Activated naive CD8-positive, alpha-beta T cell treated with anti-CD3 and anti-CD28 coated beads for 36 hours (primary cell): ENCODE measurements at places on chromosomes 7 and 10.

DNA sequence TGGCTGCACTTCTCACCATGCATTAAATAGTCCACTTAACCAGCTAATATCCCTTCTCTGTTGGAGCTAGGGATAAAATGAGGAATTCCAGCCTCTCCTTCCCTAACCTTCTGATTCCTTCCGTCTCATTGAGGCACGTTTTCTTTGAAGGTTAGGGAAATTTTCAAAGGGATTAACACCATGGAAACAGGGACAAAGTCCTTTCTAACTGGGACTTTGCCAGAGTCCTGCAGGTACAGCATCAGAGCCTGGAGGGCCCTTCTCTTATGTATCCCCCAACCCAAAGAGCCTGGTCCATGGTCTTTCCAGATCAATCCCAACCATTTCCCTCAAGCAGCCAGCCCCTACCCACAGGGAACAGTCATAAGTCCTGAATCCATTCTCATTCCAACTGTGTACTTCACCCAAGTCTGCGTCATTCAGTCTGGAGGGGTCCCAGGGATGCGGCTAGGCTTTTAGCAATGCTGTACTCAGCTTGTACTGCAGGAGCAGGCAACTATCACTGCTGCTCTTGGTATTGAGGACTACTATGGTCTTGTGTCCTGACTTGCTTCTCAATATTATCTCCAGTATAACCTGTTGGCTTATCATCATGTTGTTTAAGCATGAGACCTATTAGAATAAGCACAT, 34.6 kb upstream of the CROT start:
- H3K27me3 ChIP-seq = peaks cover 4% of the 10 kb centered on the region
- H3K36me3 ChIP-seq = no peaks in the 10 kb centered on the region
- no peak overlapping the region for H3K27ac ChIP-seq
- no peak overlapping the region for H3K4me3 ChIP-seq

DNA sequence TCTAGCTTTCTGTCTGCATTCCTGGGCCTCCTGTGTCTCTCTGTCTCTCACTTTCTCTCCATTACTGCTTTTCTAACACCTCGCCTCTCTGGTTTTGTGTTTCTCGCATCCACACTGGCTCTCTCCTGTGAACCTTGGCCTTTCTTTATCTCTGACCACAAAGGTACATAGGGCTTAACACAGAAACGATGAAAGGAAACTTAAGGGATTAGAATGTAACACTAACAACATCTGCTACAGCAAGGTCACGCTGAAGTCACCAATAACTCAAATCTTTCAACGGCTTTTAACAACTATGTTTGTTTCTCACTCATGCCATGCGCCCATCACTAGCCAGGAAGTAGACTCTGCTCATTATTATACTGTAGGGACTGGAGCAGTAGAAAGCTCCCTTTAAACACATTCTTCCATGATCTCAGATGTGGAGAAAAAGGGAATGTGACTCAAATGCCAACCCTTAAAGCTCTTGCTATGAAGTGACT, 9.3 kb upstream of the OR6V1 start:
- H3K27ac ChIP-seq = no peak overlapping the region
- H3K36me3 ChIP-seq = no peaks in the 10 kb centered on the region
- H3K4me1 ChIP-seq = no peaks in the 10 kb centered on the region

GRCh38 chr10:106652279-106652678, 512.2 kb downstream of the SORCS1 start:
- no peaks in the 10 kb centered on the region for H3K36me3 ChIP-seq
- H3K27me3 ChIP-seq = peaks cover 11% of the 10 kb centered on the region
- H3K27ac ChIP-seq = no peak overlapping the region

DNA sequence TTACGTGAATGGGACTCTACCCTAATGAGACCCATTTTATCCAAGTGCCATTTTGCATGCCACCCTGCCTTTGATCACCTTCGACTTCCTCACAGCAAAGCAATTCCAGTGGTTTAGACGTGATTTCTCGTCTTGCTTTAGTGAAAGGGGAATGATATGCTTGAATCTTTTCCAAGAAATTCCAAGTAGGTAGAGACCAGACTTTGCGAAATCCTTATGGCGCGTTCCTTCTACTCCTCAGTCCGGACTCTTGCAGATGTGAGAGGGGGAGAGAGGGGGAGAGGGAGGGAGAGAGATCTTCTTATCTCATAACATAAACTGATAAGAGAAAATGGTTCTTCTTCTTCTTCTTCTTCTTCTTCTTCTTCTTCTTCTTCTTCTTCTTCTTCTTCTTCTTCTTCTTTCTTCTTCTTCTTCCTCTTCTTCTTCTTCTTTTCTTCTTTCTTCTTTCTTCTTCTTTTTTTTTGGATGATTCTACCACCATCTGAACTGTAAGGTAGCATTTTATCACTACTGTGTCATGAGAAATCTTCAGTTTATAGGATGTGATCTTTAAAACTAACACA, 883 bp downstream of the SPAG6 start:
- peaks cover 76% of the 10 kb centered on the region for H3K27me3 ChIP-seq
- H3K4me3 ChIP-seq = no peak overlapping the region
- H3K4me1 ChIP-seq = peaks cover 11% of the 10 kb centered on the region
- no peak for DNase-seq
- peaks cover 7% of the 10 kb centered on the region for H3K36me3 ChIP-seq

DNA sequence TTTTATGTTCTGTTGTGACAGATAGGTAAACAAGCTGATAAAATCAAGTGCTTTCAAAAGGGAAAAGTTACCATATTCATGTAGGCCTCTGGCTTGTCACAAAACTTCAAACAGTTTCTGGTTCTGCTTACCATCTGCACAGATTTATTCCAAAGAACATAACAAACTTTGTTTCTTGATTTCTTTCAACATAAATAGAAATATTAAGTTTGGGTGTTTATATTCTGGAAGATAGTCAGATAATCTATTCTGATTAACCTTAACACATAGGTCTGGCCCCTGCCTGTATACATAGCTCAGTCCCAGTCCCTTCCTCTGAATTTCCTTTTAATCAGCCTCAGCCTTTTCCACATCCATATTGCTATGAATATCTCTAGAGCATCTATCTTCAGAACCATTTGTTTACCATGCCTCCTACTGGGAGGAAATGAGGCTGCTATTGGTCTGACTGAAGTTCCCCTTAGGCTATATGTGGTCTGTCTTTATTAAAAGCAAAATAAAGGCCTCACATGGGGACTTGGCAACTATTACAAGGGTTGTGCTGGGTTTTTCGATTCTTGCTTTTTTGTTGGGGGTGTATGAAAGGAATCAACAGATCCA, 319.0 kb downstream of the HPSE2 start:
- no peaks in the 10 kb centered on the region for H3K4me1 ChIP-seq
- DNase-seq = no peak
- no peaks in the 10 kb centered on the region for H3K27me3 ChIP-seq
- H3K36me3 ChIP-seq = no peaks in the 10 kb centered on the region
- H3K27ac ChIP-seq = no peak overlapping the region

DNA sequence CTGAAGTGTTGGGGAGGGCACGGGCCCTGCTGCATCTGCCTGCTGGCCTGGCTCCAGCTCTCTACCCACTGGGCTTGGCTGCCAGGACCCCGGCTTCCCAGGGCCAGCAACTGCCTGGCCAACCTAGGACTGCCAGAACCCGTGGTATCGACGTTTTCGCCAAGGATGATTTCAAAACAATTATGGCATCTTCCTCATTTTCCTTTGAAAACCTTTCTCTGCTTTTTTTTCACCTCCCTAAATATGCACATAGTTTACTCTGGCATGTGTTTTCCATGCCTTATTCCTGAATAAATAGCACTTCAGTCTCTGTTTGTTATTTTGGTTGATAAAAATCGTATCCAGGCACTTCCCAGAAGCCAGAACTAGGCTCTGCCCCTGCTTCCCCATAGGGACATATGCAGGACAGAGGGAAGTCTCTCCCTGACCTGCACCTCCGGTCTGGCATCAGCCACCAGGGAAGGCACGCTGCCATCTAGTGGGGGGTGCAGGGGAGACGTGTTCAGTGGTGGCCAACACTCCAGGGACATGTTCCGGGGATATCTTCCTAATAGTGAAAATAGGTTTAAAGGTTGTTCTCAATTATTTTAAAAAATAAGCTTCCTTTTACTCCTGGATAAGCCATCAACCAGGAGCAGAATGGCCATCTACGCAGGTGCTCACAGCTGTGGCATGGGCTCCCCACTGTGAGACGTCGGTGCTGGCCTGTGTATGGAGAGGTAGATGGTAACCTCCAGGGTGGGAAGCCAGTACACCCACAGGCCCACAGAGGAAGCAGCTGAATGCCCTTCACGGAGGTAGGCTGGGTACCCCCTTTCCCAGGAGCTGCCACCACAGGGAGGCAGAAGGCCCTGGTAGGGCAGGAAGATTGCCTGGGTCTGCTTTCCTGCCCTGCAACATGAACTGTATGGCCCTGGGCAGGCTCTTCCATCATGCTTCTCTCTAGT, 30.7 kb upstream of the ANTXRL start:
- H3K4me1 ChIP-seq = peaks cover 16% of the 10 kb centered on the region
- H3K4me3 ChIP-seq = no peak overlapping the region
- peak overlapping the region; percentile 35 for H3K27ac ChIP-seq
- H3K27me3 ChIP-seq = no peaks in the 10 kb centered on the region
- H3K36me3 ChIP-seq = peaks cover 7% of the 10 kb centered on the region
- peak; percentile 53 for DNase-seq

GRCh38 chr7:30561389-30561788, 33.3 kb upstream of the GARS1 start:
- peaks cover 5% of the 10 kb centered on the region for H3K36me3 ChIP-seq
- no peak for DNase-seq
- no peaks in the 10 kb centered on the region for H3K4me1 ChIP-seq
- H3K27me3 ChIP-seq = no peaks in the 10 kb centered on the region
- no peak overlapping the region for H3K27ac ChIP-seq
- H3K4me3 ChIP-seq = no peak overlapping the region

DNA sequence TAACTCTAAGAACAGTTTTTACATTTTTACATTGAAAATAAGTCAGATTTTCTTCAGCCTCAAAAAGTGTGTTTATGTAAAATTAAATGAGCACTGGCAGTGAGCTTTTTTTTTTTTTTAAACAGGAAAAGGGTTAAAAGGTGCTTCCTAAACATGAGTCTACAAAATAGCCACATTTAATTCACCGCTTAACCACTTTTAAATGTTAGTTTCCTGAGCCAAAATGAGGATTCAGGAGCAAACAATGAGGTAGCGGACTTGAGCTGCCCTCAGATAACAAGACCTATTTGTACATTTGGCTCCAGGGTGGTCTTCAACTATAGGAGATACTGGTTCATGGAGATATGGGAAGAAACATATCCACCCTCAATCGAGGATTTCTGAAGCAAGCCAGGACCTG, 22.8 kb downstream of the AKR1C3 start:
- H3K36me3 ChIP-seq = no peaks in the 10 kb centered on the region
- no peak overlapping the region for H3K4me3 ChIP-seq
- H3K27ac ChIP-seq = no peak overlapping the region
- peaks cover 5% of the 10 kb centered on the region for H3K27me3 ChIP-seq

GRCh38 chr7:2484868-2485267, 8.7 kb upstream of the GRIFIN start:
- H3K4me3 ChIP-seq = no peak overlapping the region
- no peaks in the 10 kb centered on the region for H3K27me3 ChIP-seq
- DNase-seq = no peak

DNA sequence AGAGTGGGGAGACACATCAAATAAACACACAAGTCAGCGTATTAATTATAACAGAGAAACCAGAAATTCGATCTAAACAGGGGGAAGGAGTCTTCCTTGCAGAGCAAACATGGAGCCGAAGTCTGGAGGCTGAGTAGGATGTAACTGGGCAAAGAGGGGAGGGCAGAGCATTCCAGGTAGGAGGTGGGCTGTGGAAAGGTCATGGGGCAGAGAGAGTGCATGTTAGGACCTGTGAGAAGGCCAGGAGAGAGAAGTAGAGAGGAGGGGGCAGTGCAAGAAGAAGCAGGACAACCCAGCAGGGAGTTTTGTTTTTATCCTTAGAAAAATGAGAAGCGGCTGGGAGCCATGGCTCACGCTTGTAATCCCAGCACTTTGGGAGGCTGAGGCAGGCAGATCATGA, 130.8 kb upstream of the GPR26 start:
- no peak overlapping the region for H3K27ac ChIP-seq
- no peak overlapping the region for H3K4me3 ChIP-seq
- peaks cover 1% of the 10 kb centered on the region for H3K36me3 ChIP-seq
- H3K4me1 ChIP-seq = no peaks in the 10 kb centered on the region

- no peaks in the 10 kb centered on the region for H3K4me1 ChIP-seq
- no peak for DNase-seq
- H3K36me3 ChIP-seq = no peaks in the 10 kb centered on the region
- no peaks in the 10 kb centered on the region for H3K27me3 ChIP-seq
Measured at GRCh38 chr10:89627830-89628229, 17.2 kb downstream of the PANK1 start.

DNA sequence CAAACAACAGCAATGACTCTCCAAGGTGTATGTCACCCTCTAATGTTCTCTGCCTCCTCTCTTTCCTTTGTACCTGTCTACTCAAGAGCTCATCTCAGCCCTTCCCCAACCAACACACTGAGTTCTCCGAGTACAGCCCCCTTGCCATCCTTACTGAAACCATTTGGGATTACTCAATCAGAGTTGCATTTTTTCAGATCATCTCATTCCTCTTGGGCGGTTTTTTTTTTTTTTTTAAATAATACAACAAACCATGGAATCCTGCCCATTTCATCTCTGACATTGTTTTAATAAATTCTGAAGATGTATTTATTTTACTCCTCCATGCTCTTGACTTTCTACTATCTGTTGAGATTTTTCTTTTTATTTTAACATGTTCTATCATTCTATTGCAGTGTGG, 4.2 kb upstream of the CREB3L2 start:
- no peaks in the 10 kb centered on the region for H3K36me3 ChIP-seq
- no peak overlapping the region for H3K27ac ChIP-seq
- H3K27me3 ChIP-seq = no peaks in the 10 kb centered on the region

GRCh38 chr10:93384006-93384405, 98.1 kb downstream of the MYOF start:
- H3K36me3 ChIP-seq = peaks cover 33% of the 10 kb centered on the region
- no peaks in the 10 kb centered on the region for H3K27me3 ChIP-seq
- DNase-seq = no peak
- H3K4me1 ChIP-seq = peaks cover 31% of the 10 kb centered on the region

GRCh38 chr10:31393844-31394243, 74.8 kb downstream of the ZEB1 start:
- no peak overlapping the region for H3K27ac ChIP-seq
- peaks cover 36% of the 10 kb centered on the region for H3K4me1 ChIP-seq
- peaks cover 14% of the 10 kb centered on the region for H3K36me3 ChIP-seq
- H3K27me3 ChIP-seq = no peaks in the 10 kb centered on the region

DNA sequence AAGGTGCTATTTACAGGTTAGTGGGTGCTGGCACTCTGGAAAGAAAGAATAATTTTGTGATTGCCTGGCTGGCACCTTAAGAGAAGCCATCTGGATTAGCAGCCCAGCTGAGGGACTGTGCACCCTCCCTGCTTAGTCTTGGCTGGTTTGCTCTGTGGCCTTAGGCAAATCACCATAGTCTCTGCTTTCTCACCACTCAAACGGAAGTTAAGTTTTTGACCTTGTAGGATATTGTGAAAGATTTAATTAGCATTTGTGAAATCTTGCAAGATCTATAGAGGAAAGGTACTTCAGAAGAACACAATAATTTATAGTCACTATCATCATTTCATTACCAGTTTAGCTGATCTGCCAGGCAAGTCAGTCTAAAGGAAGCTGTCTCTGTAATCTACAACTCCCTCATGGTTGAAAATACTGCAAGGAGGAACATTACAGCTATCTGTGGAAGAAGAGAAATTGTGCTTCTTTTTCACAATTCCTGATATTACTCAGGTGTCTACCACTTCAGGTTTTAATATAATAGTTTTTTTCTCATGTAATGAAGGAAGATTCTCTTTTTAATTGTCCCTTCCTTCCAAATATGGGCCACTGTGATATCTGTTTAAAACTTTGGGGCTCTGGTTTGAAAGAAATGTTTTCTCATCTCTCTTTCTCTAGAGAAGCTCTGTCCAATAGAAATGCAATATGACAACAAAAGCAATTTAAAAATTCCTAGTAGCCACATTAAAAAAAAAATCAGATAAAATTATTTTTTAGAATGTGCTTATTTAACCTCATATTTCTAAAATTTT, 219.6 kb downstream of the PTEN start:
- H3K27me3 ChIP-seq = no peaks in the 10 kb centered on the region
- H3K4me3 ChIP-seq = no peak overlapping the region
- no peaks in the 10 kb centered on the region for H3K4me1 ChIP-seq
- H3K27ac ChIP-seq = no peak overlapping the region
- no peaks in the 10 kb centered on the region for H3K36me3 ChIP-seq
